ENCODE measurements at places on chromosomes 5 and 9. TPM values are rescaled to one million over a fixed set of nuclear protein-coding genes. Genes with fewer than 3 reads are reported as not detected.

- no peak for DNase-seq
These were observed 154.9 kb upstream of the VLDLR start for GRCh38 chr9:2466703-2467102.

The PCDHB3 gene
- total RNA-seq: 1.3 TPM

DNA sequence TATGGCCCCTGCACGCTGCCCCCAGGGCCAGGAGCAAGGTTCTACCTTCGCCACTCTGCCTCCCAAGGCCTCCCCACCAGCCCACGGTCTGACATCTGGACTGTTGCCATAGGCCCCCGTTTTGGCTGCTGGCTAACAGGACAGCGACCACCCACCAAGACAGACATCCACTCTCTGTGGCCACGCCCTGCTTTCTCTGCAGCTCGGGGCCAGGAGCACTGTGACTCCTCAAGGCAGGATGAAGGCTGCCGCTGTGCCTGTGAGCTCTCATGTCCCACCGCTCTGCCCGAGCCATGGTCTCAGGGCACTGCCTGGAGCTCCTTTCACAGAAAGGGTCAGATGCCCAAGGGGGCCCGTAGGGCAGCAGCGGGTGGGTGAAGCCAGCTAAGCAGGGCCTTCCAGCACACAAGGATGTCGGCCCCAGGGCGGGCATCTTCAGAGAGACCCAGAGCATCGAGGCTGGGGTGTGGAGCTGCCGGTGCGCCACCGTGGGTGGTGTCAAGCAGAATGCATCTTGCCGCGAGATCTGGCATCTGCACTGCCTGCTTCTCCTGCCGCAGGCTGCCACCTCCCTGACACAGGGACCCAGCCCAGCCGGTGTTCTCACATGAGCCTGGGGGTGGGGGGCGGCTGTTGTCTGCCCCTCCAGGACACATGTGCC lies 92.2 kb upstream of the ADAMTS2 start:
- DNase-seq: no peak

DNA sequence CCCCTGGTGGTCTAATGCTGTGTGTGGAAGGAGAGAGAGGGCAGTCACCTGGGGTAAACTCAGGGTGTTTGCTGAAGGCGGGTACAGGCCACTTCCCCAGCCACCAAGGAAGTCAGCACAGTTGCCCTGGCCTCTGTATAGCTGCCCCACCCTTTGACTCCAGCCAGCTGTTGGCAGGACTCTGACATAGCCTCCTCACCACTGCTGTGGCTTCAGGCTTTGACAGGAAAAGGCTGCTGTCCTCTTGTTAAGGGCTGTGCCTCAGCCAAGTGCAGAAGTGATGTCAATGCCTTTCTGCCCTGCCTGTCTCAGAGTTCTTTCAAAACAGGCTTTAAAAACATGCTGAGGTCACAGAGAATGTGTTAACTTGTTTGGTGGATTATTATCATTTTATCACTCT lies 487.2 kb upstream of the KLF4 start:
- DNase-seq: peak; percentile 22

- no peak for DNase-seq
These were observed 123.5 kb downstream of the DEPDC1B start for GRCh38 chr5:60576425-60576824.

The ZNF169 gene
- total RNA-seq: 3.0 TPM

DNA sequence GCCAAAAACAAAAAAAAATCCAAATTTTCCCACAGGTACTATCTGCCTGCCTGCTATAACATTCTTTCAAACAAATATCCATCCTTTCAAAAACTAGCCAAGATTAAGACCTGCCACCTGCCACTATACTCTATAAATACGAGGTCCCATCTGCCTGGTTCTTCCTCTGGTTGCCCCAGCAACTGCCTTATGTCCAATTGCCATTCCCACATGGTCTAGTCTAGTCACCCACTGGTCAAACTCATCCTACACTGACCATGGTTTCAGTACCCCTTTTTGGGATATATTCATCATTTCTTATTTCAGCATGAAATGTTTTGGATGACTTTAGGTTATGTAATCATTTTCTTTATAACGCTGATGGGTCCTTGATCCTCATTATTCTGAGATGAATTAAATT lies 95.1 kb upstream of the CCNG1 start:
- DNase-seq: no peak

DNA sequence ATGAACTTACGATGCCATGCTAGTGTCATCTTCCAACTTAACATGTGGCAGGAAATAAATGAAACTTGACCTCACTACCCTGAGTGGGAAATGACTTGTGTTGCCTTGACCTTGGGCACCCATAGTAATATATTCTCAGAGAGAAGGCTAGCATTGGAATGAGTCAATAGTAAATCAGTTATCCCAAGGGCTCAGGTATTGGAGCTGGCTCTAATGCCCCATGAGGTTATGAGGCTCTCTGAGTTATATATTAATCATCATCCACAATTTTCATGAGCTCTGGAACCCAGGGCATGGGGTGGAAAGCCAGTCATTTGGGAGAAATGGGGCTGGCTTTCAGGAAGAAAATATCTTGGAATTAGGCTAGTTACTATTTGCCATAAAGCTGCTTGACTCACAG lies 42.4 kb upstream of the SMIM32 start:
- DNase-seq: no peak

The OSMR gene
- 0.03 TPM for total RNA-seq

GRCh38 chr5:159712672-159713071 lies 203.6 kb upstream of the ADRA1B start:
- no peak for DNase-seq

DNA sequence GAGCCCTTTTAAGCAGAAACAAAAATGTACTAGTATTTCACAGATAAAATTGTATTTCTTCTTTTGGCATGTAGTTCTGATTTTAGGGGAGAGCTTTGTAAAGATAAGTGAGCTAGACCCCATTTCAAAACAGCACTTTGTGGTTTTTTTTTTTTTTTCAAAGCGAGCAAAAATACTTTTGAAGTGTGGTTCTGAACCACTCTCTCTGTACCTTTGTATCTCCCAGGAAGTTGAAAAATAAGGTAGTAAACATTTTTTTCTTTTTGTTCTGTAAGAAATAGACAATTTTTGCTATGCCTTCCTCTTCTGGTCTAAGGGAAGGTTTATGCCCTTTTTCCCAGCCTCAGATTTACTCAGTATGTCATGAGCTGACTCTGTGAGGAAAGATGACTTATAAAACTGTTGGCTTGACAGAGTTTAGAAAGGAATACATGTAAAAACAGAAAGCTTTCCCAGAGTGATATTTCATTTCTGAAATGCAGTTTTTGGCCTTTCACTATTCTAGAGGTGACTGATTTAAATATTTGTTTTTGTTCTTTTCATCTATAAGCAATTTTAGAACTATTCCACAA lies 12.5 kb downstream of the ERCC6L2 start:
- no peak for DNase-seq

GRCh38 chr9:121269642-121270254 lies 1.8 kb downstream of the GSN start:
- no peak for DNase-seq

The TMEM232 gene
- 1.7 TPM for total RNA-seq

DNA sequence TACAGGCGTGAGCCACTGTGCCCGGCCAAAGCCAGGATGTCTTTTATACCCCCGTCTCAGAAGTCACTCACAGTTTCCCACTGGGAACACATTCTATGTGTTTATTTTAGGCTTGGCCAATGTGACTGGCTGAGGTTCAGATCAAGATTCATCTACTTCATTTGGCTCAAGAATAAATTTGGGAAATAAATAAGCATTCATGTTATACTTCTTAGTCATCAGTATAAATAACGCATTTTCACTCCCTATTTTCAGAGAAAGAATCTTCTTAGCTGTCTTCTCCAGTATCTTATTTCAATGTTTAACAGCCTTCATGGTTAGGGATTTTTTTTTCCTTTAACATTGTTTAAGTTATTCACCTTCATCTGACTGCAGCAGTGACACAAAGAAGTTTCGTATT lies 11.8 kb downstream of the S100Z start:
- no peak for DNase-seq

The ROR2 gene
- total RNA-seq: not detected

DNA sequence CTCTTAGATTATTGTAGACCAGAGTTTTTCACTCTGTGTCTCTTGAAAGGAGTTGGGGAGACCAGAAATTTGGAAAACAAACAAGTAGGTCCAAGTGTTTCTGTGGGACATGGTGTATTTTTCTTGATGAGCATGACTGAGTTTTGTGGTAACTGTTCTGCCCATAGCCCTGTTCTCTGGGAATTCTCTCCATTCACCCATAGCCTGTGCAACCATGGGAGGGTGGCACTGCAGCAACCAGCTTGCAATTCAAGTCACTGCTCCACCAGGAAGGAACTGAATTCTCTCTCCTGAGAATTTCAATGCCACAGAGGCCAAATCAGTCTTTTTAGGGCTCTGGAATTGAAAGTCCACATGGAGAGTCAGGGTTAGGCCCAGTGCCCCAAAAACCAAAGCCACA lies 475.3 kb upstream of the TRPC7 start:
- no peak for DNase-seq

The PCDHA5 gene
- 0.08 TPM for total RNA-seq

DNA sequence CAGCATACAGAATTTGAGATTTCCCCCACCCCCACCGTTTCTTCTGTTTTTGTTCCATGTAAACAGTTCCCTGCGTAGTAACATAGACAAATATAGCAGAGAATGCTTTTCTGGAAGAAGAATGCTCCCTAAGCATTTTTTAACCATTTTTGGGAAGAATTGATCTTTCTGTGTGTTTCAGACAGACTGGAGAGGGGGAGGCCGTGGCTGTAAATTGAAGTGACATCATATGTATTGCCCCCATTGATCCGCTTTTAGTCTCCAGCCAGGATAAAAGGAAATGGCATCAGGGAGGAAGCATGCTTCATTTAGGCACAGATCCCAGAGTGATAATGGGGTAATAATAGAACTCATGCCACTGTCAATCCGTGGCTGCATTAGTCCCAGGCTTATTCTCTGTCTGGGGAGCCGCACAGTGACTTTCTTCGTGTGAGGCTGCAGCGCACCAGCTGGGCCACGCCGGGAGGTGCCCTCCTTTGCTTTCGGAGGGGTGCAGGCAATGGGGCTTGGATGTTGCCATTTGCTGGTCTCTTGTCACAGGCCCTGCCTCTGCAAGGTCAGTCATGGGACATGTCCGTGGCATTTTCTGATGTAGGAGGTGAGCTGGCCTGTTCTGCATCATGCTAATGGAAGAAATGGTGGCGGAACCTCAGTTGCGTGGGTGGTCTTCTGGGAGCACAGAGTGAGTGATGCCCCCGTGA lies 261.5 kb downstream of the FANCC start:
- peak; percentile 97 for DNase-seq

The AGXT2 gene
- total RNA-seq: not detected

The ZNF483 gene
- 16.9 TPM for total RNA-seq

The TYRP1 gene
- total RNA-seq: 0.04 TPM

DNA sequence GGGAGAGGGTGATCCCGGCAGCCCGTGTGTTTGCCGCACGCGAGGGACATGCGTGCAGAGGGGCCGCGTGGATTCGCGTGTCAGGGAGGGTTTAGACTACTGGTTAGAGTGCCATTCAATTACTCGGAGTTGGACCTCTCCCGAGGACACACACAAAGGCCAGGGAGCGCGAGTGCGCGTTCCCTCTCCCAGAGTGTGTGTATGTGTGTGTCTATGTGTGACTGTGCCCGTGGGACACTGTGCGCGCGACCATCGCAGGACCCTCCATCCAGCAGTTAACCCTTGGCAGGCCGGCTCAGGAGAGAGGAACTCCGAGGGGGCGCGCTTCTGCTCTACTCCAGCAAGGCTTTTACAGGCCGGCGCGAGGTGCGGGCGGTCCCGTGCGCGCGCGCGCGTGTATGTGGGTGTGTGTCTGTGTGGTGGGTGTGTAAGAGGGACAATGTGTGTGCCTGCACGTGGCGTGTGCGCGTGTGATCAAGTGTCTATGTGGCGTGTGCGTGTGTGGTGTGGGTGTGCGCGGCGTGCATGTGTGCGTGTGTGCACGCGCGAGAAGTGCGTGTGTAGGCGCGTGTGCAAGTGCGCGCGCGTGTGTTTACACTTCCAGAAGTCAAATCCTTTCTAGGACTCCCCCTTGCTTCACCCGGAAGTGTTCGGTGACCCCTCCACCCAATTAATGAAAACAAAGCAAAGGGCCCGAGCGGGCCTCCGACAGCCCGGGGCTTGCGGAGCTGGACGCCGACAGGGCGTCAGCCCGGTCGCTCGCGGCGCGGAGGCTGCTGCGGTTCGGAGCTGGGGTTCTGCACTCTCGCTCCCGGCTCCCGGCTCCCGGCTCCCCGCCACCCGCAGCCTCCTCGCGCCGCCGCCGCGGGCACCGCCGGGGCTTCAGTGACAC lies 75.3 kb upstream of the TBCA start:
- DNase-seq: peak; percentile 17

DNA sequence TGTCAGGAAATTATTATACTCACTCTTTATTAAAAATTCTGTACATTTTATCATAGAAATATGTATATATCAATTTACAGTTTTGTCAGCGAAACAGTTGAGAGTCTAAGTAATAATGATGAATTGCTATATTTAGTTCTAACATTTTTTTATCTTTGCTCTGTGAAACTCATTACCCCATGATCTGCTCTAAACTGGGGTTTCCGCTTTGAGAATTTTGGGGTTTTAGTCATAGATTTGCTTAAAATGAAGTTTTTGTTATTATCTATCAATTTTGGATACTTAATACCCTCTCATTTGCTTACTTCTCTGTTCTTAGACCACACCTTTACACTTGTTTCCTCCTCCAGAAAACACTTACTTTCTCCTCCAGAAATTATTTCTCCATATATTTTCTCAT lies 333.8 kb upstream of the MPDZ start:
- no peak for DNase-seq

The TPD52L3 gene
- not detected for total RNA-seq

DNA sequence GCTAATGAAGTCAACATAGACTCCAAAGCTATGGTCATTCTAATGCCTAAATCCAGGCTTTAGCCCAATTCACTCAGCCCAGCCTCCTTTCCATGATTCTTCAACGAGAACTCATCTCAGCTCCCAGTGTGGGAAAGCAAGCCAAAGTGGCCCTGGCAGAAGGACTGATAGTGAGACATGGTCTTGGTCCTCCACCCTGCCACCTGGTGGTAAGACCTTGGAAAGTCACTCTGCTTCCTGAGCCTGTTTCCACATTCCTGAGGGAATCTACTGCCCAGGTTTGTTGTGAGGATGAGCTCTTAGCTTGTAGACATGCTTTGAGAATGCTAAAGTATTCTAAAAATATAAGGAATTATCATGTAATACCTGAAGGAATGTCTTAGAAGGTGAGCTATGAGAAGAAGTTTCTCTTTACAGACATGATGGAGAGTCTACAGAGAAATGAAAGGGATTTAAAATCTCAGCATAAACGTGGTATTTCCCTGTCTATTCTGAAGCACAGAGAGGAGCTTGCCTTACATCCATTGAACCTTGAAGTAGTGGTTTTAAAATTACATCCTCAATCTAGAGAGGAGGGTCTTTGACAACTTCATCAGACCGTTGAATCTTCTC lies 173.5 kb downstream of the TRIM32 start:
- DNase-seq: peak; percentile 85

GRCh38 chr5:180703912-180704311 lies 35.9 kb downstream of the OR2Y1 start:
- no peak for DNase-seq

DNA sequence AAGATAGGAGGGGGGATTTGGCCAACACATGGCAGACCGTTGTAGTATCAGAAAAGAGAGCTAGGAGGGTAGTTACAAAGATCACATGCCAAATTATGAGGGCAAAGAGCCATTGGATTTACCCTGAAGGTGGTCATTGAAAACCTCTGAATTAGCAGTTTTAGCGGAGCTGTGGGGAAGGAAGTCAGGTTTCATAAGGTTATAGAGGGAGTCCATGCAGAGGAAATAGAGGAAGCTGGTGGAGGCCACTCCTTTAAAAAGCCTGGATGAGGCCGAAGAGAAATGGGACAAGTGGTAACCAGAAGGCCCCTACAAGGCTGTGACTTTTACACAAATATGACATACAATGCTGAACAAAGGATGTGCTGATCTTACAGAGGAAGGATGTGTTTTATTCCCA lies 13.2 kb downstream of the DOCK8 start:
- DNase-seq: no peak

The SEMA5A gene
- total RNA-seq: not detected
